Lower lobe of right lung (tissue), 2 donors: ENCODE measurements at places on chromosomes 12 and 14. TPM values are rescaled to one million over a fixed set of nuclear protein-coding genes. Genes with fewer than 3 reads are reported as not detected.
A peak's percentile ranks its signal among the peaks of the same experiment; 100 is the strongest.

DNA sequence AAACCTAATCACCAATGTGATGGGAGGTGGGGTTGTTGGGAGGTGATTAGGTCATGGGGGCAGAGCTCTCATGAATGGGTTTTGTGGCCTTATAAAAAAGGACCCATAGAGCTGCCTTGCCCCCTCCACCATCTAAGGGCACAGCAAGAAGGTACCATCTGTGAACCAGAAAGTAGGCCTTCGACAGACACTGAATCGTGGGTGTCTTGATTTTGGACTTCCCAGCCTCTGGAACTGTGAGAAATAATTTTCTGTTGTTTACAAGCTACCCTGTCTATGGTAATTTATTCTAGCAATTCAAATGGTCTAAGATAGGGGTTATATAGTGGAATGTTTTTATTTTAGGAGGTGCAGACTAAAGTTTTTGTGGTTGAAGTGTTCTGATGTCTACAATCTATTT lies 7.9 kb upstream of the SLC10A1 start:
- DNase-seq, result no peak

DNA sequence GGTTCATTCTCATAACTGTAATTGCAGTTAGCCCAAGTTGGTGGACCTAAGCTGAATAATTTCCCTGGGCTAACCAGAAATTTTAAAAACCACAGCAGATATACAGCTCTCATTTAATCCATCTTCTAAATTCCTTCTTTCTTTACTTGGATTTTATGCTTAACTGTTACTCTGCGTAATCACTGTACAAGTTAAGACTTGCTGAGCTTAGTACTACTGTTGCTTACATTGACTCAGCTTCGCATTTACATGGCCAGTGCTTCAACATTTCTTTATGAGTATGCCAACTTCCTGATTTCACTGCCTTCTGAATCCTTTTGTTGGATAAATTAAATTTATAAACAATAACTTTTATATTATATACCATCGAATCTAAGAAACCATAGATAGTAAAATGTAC lies 147.4 kb downstream of the SLC38A4 start:
- DNase-seq, result no peak

DNA sequence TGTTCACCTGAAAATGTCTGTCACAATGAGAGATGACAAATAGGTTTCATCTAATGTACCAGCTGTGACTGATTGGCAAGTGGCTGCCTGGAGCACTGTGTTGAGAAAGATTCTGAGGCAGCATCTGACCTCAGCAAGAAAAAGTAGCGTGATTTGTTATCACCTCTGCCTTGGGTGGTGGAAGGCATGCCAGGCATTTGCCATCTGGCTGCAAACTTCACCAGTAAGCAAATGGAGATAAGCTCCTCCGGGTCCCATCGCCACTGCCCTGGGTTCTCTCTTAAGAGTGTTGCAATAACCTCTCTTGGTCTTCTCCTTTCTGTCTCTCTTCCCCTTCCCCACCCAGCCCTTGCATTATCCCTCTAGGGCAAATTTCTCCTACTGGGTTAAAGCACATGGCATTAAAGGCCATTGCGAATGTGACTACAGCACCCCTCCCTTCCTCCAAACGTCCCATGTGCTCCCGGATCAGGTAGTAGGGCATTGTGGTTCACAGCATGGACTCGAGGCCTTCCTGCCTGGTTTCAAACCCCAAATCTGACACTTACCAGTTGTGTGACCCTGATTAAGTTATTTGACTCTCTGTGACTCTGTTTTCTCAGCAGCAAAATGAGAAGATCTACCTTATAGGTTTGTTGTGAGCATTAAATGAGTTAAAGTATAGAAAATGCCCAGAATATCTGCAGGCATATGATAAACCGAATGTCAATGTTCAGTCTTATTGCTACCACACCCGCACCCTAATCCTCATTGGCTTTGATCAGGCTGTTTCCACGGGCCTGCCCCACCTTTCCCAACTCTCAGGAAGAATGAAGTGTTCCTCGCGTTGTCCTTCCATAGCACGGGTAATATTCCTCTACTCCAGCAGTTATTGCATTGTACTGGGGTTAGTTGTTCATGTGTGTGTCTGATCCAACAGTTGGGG lies 8.2 kb upstream of the LGALS3 start:
- peak; percentile 60 for DNase-seq

DNA sequence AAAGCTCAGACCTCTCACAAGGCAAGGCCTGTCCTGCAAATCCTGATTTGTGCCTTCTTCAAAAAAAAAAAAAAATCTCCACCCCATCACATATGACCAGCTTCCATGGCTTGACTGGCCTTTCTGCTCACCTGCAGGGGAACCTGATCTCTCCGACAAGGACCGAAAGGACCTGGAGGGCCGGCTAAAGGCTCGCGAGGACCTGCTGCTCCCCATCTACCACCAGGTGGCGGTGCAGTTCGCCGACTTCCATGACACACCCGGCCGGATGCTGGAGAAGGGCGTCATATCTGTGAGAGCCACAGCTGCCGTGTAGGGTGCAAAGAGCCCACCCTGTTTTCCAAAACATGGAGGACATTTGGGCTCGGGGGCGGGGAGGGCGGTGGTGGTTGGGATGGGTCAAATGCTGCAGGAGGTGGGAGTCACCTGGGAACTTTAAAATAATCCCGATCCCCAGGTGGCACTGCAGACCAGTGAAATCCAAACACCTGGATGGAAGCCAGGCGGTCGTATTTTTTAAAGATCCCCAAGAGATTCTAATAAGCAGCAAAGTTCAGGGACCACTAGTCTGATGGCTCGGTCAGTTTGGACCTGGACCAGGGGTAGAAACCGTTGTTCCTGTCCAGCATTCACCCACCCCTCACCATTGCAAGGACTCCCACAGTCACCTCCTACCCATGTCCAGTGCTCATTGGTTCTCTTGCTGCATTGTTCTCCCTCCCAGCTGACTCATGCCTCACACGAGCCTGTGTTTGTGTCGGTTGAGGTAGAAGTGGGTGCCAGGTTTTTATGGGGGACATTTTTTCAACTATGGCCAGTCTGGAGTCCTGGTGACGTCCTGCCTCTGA lies 44.8 kb downstream of the FOXN4 start:
- peak; percentile 74 for DNase-seq

GRCh38 chr12:76137606-76138005 lies 53.1 kb upstream of the NAP1L1 start:
- DNase-seq, result no peak

- no peak for DNase-seq
These were observed 108.6 kb upstream of the VRK1 start for GRCh38 chr14:96688629-96689028.

Gene CLEC9A
- 0.30 TPM for total RNA-seq

Gene COL2A1
- total RNA-seq, result not detected

GRCh38 chr14:41799817-41800216 lies 193.1 kb downstream of the LRFN5 start:
- DNase-seq, result no peak

- DNase-seq, result no peak
These were observed 505.9 kb downstream of the FLRT2 start for GRCh38 chr14:86035882-86036281.

Gene GPR135
- total RNA-seq, result 3.4 TPM

Gene DEPDC4
- 2.0 TPM for total RNA-seq

DNA sequence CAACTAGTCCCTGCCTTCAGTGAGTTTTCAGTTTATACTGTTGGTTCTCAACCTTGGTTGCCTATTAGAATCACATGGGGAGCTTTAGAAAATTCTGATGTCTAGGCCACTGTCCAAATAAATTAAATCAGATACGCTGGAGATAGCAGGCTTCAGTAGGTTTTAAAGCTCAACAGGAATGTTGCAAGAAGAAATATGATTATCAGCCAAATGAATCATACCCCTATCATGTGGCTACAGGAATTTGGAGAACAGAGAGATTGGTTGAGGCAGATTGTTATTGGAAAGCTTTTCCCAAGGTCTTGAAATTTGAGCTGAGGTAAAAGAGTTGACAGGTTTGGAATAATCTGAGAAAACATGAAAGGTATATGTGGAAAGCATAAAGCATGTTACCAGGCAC lies 125.3 kb downstream of the WIF1 start:
- no peak for DNase-seq

Gene FSCB
- 0.12 TPM for total RNA-seq

DNA sequence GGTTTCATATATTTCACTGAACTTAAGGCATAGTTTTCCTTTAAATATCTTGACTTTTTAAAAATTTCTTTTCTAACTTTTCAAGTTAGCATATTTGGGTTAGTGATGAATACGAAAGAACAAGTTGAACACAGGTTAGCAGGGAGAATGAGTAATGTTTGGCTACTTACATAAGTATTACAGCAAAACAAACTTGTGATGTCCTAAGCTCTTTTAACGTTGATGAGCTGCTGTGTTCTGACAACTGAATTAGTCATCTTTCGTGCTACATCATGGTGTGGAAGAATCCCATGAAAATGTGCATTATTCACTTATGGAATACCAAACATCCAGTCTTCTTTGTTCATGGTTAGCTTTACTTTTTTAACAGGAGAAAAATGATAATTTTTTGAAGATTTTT lies 36.3 kb upstream of the PDZRN4 start:
- no peak for DNase-seq

DNA sequence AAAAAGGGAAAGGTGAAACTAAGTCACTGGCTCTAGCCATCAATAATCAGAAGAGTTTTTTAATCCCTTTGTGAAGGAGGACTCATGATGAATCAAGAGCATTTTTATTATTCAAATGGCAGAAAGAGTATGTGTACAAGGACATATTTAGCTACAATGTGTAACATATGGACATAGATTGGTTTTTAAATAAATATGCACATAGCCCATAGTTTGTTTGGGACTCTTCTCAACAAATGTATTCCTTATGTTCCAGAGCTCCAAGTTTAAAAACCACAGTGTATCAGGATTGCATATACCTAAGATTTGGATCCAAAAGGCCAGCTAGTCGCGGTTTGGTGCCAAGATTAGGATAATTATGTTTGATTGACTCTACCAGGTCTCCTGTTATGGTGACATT lies 104.2 kb downstream of the C12orf50 start:
- DNase-seq, result no peak

Gene KERA
- not detected for total RNA-seq

Gene PRB2
- not detected for total RNA-seq
